NCI-H1048 (cell line): ENCODE measurements at places on chromosomes 6 and 20.

DNA sequence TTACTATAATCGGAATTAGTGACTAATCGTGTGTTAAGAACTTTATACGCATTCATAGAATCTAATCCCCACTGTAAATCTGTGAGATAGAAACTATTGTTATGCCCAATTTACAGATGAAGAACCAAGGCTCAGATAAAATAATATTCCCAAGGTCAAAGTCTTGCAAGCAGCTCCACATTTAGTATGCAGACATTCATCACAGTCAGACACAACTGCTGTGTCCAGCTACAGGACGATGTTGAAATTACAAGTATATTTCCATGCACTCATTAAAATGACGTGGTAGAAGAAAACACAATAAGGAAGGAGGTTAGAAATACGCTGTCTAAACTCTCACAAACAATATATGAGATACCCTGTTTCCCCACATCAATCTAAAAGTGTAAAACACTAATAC is 82.5 kb downstream of the PREX1 start:
- DNase-seq, result no peak

DNA sequence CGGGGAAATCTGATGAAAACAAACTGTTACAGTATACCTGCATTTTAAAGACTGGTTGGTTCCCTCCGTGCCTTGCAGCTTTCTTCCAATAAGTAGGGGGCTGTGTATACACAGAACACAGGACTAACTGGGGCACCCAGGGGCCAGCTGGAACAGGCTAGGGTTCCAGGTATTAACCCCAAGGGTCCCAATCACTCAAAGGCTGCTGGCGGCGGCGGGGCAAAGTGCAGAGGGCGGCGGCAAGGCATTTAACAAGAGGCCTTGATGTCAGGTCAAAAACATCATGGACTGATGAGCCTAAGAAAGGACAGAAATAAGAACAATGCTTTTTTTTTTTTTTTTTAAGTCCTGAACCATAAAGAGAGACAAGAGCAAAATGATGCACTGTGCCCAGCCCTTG is 2.5 kb downstream of the PMEPA1 start:
- no peak for DNase-seq

DNA sequence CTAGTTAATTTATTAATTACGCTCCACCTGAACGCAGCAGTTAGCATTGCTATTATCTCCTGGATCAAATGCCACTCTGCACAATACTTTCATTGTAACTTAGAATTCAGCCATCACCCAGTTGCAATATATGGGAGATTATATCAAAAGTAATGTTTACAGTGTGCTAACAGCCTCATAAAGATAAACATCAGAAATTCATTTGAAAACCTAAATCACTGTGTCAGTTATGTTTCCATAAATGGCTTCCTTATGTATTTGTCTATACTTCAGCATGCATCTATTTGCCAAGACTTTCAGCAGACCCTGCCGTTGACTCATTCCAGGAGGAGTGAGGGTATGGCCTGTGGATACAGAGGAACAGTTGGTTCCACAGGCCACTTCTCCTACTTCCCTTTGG is 300.1 kb downstream of the TFAP2B start:
- DNase-seq, result no peak

- no peak for DNase-seq
These were observed 21.5 kb downstream of the LAMA4 start for GRCh38 chr6:112232845-112233256.

DNA sequence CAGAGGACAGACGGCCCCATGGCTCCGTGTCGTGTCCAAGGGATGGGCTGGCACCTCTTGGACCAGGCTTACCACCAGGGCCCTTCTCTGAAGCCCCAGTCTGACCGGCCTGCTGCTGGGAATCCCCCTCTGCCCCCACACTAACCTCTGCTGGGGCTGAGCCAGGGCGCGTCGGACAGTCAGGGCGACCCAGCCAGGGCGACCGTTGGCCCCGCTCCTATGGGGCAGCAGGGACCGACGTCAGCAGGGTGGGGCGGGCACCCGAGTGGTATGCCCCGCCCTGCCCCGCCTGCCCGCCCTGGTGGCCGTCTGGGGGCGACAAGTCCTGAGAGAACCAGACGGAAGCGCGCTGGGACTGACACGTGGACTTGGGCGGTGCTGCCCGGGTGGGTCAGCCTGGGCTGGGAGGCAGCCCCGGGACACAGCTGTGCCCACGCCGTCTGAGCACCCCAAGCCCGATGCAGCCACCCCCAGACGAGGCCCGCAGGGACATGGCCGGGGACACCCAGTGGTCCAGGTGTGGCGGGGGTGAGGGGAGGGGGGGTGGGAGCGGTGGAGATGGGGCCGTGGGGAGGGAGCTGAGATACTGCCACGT is at the start of gene SLC17A9:
SLC17A9 (plus strand) TSS at position 337 of the 595 bp plus-strand sequence; CDS start at position 459, 122 bp downstream.
- no peak for DNase-seq

DNA sequence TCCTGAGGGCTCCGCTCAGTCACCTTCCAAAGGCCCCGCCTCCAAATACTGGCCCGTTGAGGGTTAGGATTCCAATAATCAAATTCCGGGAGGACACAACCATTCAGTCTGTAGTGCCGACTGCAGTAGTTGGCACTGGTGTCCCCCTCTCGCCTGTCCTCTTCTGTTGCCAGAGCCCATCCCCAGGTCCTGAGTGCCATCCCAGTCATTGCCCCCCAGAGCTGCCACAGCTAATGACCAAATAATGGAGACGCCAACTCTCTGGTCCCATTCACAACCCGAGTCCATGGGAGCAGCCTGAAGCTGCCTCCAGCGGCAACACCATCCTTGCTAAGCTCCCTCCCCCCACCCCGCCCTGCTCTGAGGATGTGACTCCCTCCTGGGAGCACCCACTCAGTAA is 115.9 kb downstream of the JPH2 start:
- no peak for DNase-seq

GRCh38 chr6:6293317-6293716 is 27.1 kb downstream of the F13A1 start:
- no peak for DNase-seq

- DNase-seq, result no peak
These were observed 129.1 kb downstream of the SYCP2 start for GRCh38 chr20:59804347-59804746.

GRCh38 chr6:110731196-110731595 is 84.1 kb downstream of the CDK19 start:
- DNase-seq, result no peak

DNA sequence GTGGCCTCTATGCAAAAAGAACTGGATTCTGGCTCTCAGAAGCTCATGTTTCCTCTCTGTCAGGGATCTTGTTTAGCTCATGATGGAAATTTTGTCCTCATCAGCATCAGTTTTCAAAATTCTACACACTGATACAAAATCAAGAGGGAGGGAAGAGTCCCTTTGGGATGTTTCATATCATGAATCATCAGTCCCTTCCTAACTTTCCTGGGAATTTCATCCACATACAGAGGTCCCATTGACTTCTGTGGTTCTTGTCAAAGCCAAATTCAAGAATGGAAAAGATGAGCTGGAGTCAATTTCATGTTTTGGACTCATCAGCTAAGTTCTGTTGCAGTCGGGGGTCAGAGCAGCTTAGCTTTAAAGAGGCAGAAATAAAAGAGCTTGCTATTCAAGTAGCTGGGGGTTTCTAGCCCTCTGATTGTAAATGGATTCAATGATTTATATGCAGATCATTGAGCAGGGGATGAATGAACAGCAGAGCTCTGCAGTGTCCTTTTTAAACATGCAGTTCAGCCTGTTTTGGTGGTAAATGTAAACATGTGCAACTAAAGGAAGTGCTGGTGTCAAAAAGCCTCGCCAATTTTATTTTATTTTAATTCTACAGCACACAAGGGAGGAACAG is 21.3 kb upstream of the TMEM14A start:
- no peak for DNase-seq

- DNase-seq, result no peak
These were observed 26.8 kb upstream of the TCFL5 start for GRCh38 chr20:62888406-62888805.

GRCh38 chr6:43517505-43518357 is 842 bp downstream of the POLR1C start:
- no peak for DNase-seq

- no peak for DNase-seq
These were observed 191.1 kb downstream of the EYA4 start for GRCh38 chr6:133432021-133432989.

- DNase-seq, result no peak
These were observed 70.5 kb downstream of the MACROD2 start for GRCh38 chr20:14065774-14066173.

- no peak for DNase-seq
These were observed 21.8 kb upstream of the AMD1 start for GRCh38 chr6:110852773-110853172.

DNA sequence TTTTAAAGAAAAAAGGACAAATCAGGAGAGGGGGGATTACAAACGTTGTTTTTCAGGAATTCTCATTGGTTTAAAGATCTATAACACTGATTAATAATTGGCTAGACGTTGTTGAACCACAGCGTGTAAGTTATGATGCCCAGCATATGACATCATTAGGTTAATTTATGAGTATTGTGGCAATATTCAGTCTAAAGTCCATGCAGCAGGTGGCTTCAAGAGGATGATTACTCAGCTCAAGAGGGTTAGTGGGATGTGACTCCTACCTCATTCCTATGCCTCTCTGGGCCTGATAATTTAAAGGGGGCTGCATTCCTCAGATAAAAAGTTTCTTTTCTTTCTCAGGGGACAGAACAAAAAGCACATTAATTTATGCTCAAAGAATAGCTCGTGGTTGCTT is 1309.0 kb downstream of the EPHA7 start:
- no peak for DNase-seq

DNA sequence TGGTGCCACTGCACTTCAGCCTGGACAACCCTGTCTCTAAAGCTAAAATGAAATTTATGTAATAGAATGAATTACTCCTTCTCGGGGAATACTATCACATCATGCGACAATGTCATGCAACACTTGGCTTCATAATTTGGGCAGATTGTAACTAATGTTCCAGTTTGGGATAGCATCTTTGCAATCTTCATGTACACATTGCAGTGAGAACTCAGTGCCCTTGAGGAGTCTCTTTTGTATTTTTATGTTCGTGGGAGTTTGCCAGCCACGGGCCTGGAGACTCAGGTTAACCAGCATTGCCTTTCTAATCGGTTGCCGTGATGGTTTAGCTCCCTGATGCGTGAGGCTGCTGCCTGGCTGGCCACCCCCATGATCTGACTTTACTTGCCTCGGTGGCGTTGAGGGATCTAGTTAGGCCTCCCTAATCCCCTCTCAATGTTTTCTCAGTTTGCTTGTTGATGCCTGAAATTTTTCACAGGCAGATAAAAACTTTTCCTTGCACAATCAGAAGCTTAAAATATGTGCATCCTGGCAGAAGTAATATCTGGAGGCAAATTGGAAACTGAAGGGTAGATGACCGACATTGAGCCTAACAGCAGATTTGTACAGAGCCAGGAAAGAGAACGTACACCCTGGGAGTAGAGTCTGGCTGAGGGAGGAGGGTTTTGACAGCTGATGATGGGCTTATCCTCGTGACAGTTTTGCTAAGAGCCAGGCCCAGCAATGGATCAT is 2.4 kb downstream of the GMPR start:
- DNase-seq, result no peak

GRCh38 chr20:58751979-58752378 is 59.4 kb downstream of the NPEPL1 start:
- no peak for DNase-seq

GRCh38 chr6:119540417-119540816 is 190.9 kb upstream of the MAN1A1 start:
- no peak for DNase-seq

GRCh38 chr20:17798601-17799000 is 98.8 kb downstream of the BANF2 start:
- no peak for DNase-seq

DNA sequence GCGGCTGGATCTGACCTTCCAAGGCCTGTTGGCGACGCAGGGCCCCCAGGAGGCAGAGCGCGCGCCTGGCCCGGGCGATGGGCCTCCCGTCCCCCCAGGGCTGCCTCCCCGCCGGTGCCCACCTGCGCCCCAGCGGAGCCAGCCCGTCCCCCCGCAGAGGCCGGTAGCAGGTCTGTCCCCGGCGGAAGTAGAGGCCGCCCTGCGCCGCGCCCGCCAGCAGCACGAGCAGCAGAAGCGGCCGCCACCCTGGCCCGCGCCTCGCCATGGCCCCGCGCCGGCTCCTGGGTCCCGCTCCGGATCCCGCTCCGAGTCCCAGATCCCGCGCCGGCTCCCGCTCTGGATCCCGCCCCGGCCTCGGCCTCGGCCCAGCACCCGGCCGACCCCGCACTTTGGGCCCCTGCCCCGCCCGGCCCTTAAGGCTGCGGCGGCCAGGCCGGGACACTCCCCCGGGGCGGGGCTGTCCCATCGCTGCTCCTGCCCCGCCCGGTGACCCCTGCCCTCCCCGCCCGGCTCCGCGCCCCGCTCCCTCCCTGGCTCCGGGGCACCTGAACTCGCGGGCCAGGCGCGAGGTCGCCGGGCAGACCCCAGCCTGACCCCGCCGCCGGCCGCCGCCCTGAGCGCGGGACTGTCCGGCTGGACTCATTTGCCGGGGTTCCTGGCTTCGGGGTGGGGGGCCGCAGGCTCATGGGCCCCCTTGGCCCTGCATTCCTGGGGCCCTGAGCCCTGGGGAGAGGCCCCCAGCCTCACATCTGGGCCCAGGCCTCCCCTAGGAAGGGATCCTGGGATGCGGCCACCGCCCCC is at the start of gene CTSZ:
CTSZ (minus strand) TSS at position 391 of the 801 bp plus-strand sequence; CDS start at position 265, 126 bp downstream.
- no peak for DNase-seq

DNA sequence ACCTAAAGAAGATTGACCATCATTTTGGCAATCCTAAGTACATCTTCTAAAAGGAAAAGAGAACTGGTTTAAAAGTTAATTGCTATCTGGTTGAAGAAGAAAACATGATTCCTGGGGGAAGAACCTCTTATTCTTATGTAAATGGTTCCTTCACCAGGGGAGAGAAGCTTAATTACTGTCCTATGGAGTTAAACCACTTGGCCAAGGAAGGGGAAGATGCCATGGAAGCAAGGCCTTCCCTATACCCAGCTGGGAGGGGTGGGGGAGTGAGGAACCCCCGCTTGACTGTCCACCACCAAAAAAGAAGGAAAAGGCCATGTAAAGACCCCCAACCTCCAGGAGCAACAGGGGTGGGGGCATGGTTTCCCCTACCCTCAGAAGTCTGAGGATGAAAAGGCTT is 962.1 kb downstream of the GRIK2 start:
- no peak for DNase-seq

- no peak for DNase-seq
These were observed 26.5 kb upstream of the ARMH2 start for GRCh38 chr6:24825130-24825630.

DNA sequence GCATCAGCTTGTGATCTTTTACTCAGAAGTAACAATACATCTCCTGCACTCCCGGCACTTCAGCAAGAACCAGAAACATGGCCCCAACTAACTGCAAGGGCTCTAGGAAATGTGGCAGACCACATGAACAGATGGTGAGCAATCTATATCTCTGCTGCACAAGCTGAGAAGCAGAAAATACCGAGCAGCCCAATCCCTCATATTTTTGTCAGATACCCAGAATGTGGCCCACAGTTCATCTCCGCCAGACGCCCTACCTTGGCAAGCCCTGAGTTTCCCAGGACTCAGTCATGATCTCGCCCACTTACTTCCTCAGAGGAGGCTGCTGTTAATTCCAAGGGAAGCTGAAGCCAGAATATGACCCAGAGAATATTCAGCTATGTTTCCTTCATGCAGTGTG is 63.1 kb upstream of the PHACTR1 start:
- no peak for DNase-seq
